ENCODE measurements at places on chromosomes 7 and 10.
A peak's percentile ranks its signal among the peaks of the same experiment; 100 is the strongest.

DNA sequence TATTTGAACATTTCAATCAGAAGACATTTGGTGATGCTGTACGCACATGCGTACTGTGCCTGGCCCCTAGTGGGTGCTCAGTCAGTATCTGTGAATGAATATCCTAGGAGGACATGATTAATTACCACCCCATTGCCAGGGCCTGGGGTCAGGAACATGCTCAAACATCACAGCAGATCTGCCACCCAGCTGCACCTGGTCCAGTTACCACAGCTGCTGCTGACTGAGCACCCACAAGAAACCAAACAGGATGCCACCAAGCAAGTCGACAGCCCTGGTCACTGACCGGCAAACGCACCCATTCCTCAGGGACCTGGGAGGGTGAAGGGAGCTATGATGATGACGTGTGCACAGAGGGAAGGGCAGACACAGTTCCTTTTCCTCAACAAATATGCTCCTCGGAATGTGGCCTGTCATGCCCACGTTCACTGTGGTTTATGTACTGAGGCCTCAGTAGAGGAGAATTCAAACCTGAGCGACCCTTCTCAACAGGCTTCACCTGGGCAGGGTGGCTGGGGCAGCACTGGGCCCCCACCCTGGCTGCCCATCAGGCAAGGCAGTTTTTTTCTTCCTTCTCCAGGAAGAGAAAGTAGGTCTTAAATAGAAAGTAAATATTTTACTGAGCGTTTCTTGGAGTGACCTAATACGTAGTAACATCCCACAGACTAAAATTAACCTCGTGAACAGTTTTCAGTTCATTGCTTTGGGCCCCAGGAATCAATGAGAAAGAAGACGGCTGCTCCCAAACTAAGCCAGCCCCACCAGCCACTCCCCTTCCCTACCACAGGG is 13.4 kb downstream of the CTBP2 start:
- no peak for DNase-seq

DNA sequence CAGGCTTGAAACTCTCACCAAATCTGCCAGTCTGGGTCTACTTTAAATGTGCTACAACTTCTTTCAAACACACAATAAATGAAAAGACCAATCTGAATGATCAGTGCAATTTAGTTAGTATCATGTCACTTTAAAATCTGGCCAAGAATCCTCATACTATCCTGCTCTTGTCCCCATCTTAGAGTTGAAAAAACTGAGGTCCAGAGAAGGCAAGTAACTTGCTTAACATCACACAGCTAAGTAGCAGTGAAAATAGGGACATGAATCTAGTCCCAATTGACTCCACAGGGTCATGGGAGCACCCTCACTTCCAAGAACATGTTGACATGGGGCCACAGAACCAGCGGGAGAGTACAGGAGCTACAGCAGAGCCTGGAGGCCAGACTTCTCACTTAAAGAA is 3.1 kb upstream of the GDF10 start:
- DNase-seq, result no peak

DNA sequence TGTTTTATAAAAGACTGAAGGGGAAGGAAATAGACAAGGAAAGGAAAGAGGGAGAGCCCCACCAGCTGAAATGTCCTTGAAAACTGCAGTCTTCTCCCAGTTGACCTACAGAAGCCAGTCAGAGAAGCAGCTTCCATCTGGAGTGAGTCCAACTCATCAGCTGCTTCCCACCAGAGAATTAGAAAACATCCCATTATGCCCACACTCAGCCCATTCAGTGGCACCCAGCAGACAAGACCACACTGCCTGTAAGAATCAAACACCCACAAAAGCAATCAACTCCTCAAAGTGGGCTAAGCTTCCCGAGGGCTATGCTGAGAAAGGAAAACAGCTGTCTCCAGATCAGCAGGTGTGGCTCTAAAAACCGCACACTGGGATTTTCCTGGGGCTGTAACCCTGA is 29.6 kb upstream of the TMEM213 start:
- no peak for DNase-seq

GRCh38 chr7:94509264-94509886 is at the start of gene CASD1:
CASD1 (plus strand) TSS chr7:94509809; CDS start chr7:94510085, 276 bp downstream.
- DNase-seq, result peak; percentile 65

DNA sequence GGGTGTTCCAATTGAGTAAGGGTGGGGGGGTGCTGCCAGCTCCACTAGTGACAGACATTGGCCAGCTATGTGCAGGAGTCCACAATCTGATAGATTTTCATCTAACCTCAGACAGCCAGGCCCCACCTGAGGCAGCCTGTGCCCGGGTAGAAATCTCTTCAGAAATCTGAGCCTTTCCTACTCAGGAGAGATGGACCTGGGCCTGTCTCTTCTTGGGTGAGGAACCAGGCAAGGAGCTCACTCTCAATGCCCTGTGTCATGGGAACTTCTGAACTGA is 86.9 kb downstream of the UBE2H start:
- DNase-seq, result no peak

- no peak for DNase-seq
These were observed 201.7 kb downstream of the SKAP2 start for GRCh38 chr7:26662646-26663045.

- DNase-seq, result no peak
These were observed 108.0 kb downstream of the SND1 start for GRCh38 chr7:127759945-127760421.

- DNase-seq, result no peak
These were observed 161.6 kb upstream of the PCBD1 start for GRCh38 chr10:71049994-71050393.

DNA sequence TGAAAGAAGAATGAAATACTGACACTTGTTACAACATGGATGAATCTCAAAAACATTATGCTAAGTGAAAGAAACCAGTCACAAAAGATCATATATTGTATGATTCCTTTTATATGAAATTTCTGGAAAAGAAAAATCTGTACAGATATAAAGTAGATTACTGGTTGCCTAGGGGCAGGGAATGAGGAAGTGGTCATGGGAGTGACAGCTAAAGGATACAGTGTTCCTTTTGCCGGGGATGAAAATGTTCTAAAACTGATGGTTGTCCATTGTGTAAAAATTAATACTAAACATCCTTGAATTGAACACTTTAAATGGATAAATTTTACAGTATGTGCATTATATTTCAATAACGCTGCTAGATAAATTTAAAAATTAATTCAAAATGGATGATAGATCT is 25.1 kb downstream of the ALOX5 start:
- DNase-seq, result no peak

DNA sequence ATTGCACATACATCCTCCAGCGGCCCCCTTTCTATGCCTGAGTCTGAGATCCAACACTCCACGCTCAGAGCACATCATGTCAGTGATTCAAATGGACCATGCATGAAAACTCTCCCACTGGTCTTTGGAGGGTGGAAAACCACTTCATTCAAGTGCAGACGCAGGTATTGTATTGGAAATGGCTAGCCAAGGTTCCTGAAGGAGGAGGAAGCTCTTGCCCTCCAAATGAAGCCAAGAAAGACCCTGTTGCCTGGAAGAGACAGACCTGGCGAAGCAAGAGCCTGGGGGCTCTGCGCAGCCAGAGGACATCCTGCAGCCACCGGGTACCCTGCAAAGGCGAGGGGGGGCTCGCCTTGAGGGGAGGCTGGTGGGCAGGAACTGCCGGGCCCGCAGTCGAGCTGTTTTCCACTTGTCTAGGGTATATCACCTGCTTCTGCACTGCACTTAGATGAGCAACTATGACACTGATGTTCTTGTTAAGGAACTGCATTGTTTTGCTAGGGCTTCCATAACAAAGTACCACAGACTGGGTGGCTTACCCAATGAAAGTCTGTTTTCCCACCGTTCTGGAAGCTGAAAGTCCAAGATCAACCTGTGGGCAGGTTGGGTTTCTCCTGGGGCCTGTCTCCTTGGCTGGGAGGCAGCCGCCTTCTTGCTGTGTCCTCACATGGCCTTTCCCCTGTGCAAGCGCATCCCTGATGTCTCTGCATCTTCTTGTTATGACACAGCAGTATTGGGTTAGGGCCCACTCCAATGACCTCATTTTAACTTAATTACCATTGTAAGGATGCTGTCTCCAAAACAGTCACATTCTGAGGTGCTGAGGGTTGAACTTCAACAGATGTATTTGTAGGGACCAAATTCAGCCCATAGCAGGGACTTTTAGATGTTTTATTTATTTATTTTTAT is 233.4 kb downstream of the ARHGAP12 start:
- no peak for DNase-seq

- DNase-seq, result no peak
These were observed 436.4 kb upstream of the LRGUK start for GRCh38 chr7:133690740-133691139.

GRCh38 chr7:93944673-93945072 is 23.1 kb downstream of the GNG11 start:
- no peak for DNase-seq

- no peak for DNase-seq
These were observed 206.6 kb downstream of the BAMBI start for GRCh38 chr10:28883741-28884423.

DNA sequence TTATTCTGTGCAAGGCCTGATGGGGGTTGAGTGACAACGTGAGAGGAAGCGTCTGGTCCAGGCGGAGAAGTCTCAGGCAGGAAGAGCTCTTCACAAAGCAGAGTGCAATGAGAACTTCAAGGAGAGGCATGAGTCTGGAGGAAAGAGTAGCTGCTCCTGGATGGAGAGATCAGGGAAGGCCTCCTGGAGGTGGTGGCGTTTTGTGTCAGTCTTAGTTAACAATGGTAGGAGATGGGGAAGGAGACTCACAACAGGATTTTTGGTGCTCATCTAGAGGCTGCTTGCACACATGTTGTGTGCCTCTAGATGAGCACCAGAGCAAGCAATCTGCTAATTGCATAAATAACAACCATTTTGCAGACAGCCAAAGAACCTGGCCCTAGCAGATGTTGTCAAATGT is 442.8 kb upstream of the PODXL start:
- no peak for DNase-seq

DNA sequence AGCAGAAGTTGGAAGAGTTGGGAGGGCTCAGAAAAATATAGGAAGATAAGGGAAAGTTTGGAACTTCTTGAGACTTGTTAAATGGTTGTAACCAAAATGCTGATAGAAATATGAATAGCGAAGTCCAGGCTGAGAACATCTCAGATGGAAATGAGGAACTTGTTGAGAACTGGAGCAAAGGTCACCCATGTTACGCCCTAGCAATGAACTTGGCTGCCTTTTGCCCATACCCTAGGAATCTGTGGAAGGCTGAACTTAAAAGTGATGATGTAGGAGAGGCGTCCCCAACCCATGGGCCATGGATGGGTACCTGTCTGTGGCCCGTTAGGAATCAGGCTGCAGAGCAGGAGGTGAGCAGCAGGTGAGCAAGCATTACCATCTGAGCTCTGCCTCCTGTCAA is 347.8 kb downstream of the ARL4A start:
- DNase-seq, result no peak

GRCh38 chr10:124626759-124627380 is 117.3 kb downstream of the FAM53B start:
- DNase-seq, result no peak

- DNase-seq, result no peak
These were observed 7.8 kb downstream of the MYL7 start for GRCh38 chr7:44133295-44133694.

- DNase-seq, result peak; percentile 47
These were observed 86.4 kb downstream of the MYL10 start for GRCh38 chr7:101542527-101543241.

GRCh38 chr7:134637934-134638719 is 8.5 kb upstream of the BPGM start:
- DNase-seq, result no peak

DNA sequence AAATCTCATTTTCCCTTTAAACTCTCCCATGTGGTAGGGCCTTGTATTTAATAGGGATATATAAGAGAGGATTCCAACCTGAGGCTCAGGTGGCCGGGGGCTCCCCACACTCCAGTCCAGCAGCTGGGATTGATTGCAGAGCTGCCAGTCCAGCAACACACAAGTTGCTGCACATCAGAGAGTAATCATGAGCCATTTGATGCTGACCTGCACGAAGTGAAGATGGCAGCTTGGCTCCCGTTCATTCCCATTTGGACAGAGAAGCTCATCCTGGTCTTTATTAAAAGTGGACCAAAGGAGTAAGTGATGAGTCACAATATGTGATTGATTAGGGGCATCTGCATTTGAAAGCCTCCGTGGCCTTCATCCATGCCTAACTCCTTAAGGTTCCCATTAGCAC is 202.4 kb downstream of the PLXNA4 start:
- DNase-seq, result no peak

GRCh38 chr7:121872831-121873288 is at the start of gene PTPRZ1:
PTPRZ1 (plus strand) TSS chr7:121873161; CDS start chr7:121873500, 339 bp downstream.
- no peak for DNase-seq

GRCh38 chr7:99005776-99006175 is 127.4 kb downstream of the TRRAP start:
- DNase-seq, result no peak

DNA sequence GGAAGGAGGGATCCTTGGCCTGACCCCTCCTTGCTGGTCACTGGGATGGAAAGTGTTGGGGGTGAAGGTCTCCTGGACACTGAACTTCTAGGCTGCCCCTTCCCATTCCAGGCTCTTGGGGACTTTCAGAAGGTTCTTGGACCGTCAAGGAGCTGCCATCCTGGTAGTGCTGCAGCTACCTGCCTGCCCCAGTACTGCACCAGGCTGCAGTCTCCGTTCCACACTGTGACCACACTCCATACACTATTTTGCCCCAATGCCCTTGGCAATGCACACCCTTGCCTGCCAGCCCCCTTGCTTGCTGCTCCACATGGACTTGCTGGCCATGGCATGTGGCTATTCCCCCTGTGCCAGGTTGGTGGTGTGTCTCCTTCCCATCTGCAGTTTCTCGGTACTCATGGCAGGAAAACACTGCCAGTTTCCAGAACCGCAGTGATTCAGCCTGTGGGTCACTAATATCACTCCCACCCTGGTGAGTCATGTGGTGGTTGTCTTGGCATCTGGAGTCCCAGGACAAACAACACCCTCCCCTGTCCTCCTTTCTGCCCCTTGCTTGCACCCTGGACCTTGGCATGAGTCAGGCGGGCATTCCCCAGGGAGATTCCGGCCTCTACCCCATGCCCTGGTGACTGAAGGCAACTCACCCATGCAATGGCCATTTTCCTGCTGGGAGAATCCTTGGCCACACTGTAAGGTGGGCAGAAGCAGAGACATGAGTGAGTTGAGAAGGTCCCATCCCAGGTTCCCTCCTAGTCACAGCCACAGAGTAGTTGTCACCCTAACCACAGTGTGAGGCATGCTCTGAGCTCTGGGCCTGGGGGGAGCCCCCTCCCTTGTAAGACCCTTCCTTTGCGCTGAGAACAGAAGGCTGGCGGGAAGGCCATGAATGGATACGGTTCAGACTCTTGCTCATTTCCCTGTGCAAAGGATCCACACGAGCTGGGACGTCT is 32.8 kb downstream of the GOLGA7B start:
- DNase-seq, result peak; percentile 40

Data from RKO (cell line).